ENCODE measurements at places on chromosomes 1 and 21.

DNA sequence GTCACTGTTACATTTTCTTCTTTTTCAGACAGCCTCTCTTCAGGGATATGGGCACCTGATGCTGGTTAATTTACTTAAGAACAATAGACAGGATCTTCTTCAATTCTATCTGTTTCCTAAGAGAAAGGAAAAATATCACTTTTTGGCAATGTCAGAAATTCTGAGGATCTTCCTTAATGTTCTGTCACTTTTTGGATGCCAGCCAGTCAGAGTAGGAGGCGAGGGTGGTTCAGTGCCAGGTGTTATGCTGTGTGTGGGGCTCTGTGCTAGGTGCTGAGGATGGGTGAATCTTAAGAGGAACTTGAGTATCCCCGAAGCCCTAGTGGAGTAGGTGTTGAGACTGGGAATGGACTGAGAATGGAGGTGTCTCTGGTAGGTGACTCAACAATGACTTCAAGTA, 133.5 kb downstream of the UCK2 start:
- DNase-seq: no peak

DNA sequence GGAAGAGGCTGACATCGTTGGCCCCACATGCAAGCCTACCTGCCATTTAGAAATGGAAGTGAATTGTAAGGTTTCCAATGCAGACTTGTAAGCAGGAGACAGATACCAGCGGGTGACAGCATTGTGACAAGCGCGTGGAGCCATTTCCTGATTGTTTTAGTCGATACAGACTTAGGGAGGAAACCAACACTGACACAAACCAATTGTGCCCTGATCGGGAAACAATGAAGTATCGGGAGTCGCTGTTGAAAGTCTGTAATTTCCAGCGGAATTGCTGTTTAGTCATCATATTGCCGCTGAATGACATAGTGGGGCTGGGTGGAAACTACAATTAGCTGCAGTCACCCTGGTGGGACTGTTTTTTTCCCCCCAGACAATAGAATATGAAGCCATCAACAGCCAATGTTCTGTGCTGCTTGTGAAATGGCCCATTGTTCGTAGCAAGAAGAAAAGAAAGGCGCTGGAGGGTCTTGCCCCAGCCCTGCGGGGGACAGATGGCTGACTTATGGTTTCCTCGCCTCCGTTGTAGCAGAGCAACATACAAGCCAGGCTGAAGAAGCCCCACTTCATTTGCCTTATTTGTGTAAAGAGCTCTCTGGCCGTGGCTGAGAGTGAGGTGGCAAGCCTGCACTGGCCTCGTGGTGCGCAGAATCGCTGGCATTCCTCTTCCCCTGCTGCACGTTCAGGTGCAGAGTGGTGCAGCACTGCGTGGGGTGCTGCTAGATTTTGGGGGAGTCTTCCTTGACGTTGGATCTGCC, 462.7 kb downstream of the CAMTA1 start:
- no peak for DNase-seq

DNA sequence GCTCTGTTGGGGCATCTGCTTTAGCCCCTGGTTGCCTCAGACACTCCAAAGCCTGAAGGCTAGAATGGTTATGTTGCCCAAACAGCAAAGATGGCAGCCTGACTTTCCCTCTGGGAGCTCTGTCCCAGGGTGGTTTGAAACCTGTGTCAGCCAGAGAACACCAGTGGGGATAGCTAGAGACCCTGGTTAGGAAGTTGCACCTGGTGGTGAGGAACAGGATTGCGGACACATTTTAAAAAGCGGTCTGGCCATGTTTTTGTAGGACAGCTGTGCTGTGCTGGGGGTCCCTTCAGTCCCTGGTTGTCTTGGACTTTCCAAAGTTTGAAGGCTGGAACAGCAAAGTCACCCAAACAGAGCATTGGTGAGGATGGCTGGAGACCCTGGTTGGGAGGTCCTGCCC, 87.8 kb downstream of the DNM3 start:
- DNase-seq: no peak

DNA sequence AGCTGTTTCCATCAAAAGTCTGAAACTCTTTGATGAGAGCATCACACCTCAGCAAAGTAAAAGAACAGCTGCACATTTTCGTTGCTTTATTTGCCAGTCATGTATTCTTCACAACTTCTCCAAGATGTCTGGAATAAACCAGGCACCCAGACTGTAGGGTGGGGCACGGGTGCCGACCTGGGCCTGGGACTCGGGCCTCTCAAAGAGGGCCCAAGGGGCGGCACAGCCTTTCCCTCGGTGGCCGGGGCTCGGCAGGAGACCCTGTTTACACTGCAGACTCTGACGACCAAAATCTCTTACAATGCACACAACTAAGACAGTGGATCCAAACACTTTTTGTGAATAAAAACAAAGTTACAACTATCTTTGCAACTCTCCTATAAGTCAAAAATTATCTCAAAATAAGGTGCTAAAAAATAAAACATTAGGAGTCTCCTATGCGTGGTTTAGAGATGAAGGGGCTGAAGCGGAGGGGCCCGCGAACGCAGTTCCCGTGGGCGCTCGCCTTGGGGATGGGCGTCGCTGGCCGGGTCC, 696 bp downstream of the LSS start:
- DNase-seq: no peak

Data from activated T-helper 1 cell treated with anti-CD3 and anti-CD28 coated beads, Interleukin-12 subunit alpha, Interleukin-12 subunit beta, Interleukin-2, Interleukin-4 antibody, amounts not matched to agents 30 ng/mL and 10 ng/mL and 1 ng/mL, durations not matched to agents 14 hours and 24 hours and 36 hours (primary cell).